HS-5 (cell line): ENCODE measurements at places on chromosomes 16 and 17.

- no peak for DNase-seq
Observed at GRCh38 chr16:12853972-12854371, 47.4 kb upstream of the SHISA9 start.

DNA sequence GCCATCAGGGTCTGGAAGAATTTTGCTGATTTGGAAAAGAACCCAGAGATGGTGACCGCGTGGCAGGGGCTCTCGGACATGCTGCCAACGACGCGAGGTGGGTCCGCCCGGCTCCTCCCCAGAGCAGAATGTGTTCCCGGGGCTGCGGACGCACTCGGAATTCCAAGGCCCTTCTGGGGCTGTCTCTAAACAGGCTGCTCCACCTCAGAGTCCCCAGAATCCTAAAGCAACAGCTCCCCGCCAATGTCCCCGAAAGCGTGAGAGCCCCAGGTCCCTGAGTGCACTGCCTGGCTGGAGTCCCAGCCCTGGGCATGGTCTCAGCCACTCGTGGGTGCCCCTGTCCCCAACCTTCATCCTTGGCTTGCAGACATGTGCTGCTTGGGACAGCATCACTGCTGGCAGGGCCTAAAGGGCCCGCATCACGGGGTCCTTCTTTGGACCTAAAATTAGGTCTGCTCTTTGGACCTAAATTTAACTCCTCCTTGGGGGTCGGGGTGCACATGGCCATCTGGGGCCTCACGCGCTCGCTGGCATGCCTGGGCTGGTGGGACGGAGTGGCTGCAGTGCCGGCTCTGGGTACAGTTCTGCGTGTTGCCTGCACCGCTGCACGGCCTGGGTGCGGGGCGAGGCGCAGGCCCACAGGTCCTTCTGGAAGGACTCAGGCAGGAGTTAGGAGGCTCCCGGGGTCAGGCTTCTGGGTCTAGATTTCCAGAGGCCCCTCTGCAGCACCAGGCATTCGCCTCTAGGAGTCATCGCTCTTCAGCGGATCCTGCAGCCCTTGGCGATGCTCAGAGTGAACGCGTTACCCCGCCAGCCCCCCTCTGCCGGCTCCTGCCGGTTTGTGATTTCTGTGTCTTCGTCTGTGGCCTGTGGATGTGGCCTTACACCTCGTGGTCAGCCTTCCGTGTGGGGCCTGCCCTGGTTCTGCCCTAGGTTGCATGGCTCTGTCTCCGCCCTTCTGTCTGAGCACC, 41.9 kb upstream of the CHMP6 start:
- no peak for DNase-seq

DNA sequence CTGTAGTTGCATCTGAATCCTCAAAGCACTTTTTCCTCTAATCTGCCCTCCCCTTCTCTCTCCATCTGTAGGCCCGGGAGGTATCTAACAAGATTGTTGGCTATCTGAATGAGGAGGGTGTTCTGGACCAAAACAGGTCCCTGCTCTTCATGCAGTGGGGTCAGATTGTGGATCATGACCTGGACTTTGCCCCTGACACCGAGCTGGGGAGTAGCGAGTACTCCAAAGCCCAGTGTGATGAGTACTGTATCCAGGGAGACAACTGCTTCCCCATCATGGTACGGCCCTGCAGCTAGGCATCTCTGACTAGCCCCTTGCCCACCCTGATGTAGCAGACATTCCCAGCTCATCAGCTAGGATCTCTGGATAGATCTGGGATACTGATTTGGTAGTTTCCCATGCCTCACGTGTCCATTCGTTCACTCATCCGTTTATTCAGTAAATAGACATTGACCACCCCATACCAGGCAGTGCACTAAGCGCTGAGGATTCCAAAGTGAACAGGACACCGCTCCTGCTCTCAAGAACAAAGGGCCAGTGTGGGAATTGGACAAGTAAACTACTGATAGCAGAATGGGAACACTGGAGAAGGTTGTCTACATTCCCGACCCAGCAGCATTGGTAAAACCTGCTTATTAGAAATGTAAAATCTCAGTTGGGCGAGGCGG, 12.1 kb downstream of the LPO start:
- no peak for DNase-seq

- DNase-seq = no peak
Observed at GRCh38 chr17:43719578-43719977, 39.0 kb downstream of the SOST start.

DNA sequence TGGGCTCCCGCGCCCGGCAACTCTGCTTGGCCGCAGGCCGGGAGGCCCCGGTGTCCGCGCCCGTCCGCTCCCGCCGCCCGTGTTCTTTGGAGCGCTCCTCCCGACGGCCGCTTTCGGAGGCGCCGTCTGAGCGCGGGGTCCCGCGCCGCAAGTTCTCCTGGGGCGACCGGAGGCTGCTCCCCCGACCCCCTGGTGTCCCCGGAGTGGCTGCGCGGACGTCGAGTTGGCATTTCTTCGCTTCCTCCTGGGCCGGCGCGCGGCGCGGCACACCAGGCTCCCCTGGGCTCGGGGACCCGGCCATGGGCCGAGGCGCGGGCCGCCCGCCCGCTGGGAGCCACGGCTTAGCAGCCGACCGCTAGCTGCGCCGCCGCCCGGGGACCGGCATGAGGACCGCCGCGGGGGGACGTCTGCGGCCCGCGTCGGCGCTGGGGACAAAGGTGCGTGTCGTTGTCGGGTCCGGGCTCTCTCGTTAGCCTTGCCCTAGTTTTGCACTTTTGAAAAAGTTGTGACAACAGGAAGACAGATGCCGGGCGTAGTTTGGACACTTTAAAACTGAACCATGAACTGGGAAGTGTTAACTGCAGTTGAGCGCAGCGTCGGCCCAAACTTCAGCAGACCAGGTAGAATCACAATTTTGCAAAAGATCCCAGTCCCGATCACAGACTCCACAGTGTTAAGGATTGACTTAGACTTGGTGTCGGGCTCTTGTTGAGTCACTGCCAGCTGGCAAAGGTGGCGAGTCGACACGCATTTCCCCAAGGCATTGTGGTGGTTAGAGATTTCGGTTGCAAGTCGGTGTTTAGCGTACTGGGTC, 700 bp downstream of the UBN1 start:
- DNase-seq = no peak
